ENCODE measurements at places on chromosomes 16 and 17.

DNA sequence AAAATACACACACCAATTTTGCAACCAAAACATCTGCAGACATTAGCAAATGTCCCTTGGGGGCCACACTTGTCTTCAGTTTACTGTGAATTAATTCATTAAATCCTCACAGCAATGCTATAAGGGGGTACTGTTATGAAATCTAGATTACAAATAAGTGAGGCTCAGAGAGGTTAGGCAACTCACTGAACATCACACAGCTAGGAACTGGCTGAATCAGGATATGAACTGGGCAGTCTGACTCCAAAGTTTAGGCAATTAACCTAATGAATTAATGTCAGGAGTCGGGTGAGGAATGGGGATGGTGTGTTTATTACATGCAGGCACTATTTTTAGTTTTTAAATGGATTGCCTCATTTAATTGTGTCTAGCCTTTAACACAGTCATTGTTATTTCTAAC lies 305.7 kb upstream of the XYLT1 start:
- DNase-seq = no peak

DNA sequence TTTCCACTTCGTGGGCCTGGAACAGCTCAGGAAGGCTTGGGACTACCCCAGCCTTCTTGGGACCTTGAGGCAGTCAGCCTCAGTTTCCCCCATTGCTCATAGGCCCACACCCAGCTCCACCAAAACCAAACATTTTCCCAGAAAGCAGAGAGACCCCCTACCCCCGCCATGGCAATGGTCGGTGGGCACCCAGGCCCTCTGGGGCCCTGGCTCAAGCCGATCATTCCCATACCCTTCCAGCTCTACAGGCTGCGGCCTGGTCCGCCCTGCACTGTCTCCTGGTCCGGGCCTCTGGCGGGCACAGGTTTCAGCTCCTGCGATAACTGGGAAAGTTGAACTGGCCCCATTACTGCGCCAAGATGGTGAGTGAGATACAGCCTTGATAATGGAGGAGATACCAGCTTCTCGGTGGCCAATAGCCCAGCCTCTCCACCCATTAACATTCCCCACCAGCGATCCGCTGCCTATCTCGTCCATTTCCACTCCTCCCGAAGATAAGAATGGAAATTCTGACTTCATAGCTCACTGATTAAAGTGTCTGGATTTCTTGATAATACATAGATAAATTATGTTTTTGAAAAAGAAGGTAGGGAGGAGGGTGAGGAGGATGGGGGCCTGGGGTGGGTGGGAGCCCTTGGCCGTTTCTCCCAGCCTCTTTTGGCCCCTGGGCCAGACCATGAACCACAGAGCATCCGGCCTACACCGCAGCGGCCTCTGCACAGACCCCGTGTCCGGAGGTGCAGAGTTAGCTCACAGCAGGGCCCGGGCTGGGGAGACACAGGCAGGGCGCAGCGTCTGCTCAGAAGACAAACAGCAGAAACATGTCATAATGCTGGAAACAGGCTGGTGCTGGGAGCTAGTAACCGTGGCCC lies 11.6 kb downstream of the ZFPM1 start:
- DNase-seq = no peak

- no peak for DNase-seq
These were observed 5.8 kb downstream of the ASB16 start for GRCh38 chr17:44176257-44176656.

GRCh38 chr17:64507413-64507782 lies 621 bp downstream of the CEP95 start:
- peak; percentile 68 for DNase-seq

- DNase-seq = peak; percentile 44
These were observed 8.1 kb upstream of the TIMP2 start for GRCh38 chr17:78933025-78933958.

DNA sequence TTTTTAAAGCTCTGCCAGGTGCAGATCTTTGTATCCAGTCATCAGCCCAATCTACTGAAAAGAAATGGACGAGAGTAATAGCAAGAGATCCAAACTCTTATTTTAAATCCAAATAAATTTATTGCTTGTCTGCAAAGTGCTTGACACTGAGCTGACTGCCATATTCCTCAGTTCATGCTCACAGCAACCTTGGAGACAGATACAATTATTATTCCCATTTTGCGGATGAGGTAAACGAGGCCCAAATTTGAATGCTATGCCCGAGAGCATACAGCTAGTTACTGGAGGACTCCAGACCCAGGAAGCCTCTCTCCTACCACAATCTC lies 620 bp downstream of the NOB1 start:
- no peak for DNase-seq

- DNase-seq = no peak
These were observed 700 bp downstream of the CCDC43 start for GRCh38 chr17:44688675-44689476.

GRCh38 chr16:31108035-31108793 lies at the start of gene BCKDK:
Gene BCKDK (plus strand): TSS chr16:31108386. CDS start chr16:31109224, 838 bp downstream.
- DNase-seq = peak; percentile 38

DNA sequence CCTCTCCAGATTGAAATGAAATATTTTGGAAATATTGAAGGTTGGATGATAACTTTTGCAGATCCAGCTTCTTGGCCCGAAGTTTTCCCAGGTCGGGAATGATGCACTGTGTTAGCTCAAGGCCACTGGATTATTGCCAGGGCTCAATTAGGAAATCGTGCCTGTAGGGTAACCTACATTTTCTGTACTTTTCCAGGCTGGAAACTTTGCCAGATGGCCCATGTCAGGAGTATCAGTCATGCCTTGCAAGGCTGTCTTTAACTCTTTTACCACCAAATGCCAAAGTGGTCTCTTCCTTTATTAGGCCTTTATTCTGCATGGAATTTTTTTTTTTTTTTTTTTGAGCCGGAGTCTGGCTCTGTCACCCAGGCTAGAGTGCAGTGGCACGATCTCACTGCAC lies 8.9 kb upstream of the SEC14L1 start:
- DNase-seq = no peak

DNA sequence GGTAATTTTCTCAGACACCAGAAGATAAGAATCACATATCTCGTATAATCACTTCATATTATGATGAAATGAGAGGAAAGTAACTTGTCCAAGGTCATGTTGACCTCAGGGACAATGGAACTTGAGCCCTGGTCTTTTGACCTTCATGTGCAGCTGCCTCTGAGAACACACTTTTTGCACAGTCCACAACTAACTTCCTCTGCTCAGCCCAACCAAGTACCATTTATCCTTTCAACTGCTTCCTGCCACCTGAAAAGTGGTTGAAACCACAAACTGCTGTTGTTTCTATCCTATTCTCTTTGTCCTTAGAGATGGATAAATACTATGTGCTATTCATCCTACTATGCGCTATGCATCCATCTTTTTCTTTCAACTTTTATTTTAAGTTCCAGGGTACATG lies 2.3 kb upstream of the CCL1 start:
- no peak for DNase-seq

DNA sequence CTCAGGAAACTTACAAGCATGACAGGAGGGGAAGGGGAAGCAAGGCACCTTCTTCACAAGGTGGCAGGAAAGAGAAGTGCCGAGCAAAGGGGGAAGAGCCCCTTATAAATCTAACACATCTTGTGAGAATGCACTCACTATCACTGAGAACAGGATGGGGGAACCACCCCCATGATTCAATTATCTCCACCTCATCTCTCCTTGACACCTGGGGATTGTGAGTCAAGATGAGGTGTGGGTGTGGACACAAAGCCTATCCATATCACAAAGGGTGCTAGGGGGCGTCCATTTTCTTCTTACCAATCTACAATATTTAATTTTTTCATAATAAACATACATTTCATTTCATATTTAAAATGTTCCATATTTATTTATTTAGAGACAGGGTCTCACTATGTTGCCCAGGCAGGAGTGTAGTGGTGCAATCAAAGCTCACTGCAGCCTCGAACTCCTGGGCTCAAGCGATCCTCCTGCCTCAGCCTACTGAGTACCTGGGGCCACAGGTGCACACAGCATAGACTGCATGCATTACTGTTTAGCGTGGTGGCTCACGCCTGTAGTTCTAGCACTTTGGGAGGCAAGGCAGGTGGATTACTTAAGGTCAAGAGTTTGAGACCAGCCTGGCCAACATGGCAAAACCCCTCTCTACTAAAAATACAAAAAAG lies 26.5 kb upstream of the FAAP100 start:
- DNase-seq = no peak

GRCh38 chr17:66520999-66521398 lies 218.6 kb downstream of the PRKCA start:
- DNase-seq = no peak

DNA sequence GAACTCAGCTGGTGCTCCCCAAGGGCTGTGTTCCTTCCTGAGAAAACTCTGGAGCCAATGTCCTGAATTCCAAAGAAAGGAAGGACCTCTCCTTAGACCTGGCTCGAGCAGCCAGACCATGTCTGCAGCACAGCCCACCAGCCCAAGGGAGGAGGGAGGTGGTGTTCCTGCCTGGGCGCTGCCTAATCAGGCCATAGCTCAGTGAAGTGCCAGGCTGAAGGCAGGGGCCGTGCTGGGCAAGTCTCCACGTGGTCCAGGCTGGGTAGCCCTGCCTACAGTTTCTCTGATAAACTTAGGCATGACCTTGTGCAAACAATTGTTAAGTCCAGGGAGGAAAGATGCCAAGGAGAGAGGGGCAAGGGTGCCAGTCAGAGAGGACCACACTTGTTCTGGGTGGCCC lies 76.8 kb downstream of the MPRIP start:
- DNase-seq = no peak

- DNase-seq = no peak
These were observed 152.2 kb downstream of the SNX11 start for GRCh38 chr17:48259694-48260291.

Measured in central memory CD4-positive, alpha-beta T cell (primary cell).